ENCODE measurements at places on chromosomes 7 and 10.

GRCh38 chr7:117775801-117776200 is 97.4 kb downstream of the CTTNBP2 start:
- DNase-seq = no peak

DNA sequence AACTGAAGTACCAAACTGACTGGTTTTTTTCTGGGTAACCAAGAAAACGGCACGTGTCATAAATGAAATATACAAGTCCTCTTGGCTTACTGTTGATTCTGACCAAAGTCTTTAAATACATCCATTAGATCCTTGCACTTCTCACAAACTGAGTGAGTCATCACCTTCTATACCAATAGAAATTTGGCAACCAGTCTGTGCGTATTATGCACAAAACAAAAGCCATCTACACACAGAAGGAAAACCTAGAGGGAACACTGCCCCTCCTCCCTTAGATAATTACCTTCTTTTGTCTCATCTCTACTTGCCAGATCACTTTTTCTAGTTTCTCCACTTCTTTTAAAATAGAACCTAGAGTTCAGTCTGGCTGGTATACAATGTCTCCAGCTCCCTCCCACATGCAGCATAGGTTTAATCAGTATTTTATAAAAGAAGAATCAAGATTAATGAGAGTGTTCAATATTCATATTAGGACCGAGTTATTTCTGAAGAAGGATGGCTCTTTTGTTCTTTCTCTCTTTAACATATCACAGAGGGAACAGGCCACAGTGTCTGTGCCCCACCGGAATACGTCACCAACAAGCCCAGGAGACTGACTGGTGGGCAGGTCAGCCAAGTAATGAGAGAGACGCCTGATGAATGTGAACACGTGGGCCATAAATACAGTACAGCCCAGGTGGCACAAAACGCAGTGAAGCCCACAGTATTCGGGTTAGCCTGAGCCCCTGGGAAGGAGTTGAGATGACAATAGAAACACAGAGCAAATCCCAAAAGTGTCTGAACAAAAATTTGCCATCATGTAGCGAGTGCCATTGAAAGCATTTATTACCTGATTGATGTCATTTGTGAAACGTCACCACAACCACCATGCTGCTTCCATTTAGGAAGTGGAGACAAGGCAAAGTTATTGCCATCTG is 91.3 kb downstream of the KIAA1549 start:
- DNase-seq = no peak

GRCh38 chr10:95536894-95537541 is 24.2 kb downstream of the SORBS1 start:
- no peak for DNase-seq

GRCh38 chr7:17099083-17099973 is 199.1 kb upstream of the AHR start:
- DNase-seq = peak; percentile 50

DNA sequence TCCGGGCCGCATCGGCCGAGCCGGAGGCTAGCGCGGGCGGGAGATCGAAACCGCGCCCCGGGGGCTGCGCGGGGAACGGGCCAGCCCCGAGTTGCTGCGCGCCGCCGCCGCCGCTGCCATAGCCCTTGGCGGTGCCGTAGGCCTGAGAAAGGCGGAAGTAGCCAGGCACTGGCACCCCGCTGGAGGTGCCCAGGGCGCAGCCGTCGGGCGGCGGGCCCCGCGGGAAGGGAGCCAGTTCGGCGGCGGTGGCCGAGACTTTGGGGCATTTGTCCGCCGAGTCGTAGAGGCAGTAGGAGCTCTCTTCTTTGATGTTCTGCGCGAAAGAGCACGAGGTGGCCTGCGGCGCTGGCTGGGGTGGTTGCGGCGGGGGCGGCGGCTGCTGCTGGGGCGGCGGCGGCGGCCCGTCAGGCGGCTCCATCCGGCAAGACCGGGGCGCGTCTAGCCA is 587 bp downstream of the HOXA10 start:
- DNase-seq = peak; percentile 59

- DNase-seq = no peak
These were observed 57.2 kb downstream of the TFEC start for GRCh38 chr7:115973406-115973805.

GRCh38 chr10:5563991-5564536 is 39.3 kb downstream of the CALML3 start:
- DNase-seq = peak; percentile 87

DNA sequence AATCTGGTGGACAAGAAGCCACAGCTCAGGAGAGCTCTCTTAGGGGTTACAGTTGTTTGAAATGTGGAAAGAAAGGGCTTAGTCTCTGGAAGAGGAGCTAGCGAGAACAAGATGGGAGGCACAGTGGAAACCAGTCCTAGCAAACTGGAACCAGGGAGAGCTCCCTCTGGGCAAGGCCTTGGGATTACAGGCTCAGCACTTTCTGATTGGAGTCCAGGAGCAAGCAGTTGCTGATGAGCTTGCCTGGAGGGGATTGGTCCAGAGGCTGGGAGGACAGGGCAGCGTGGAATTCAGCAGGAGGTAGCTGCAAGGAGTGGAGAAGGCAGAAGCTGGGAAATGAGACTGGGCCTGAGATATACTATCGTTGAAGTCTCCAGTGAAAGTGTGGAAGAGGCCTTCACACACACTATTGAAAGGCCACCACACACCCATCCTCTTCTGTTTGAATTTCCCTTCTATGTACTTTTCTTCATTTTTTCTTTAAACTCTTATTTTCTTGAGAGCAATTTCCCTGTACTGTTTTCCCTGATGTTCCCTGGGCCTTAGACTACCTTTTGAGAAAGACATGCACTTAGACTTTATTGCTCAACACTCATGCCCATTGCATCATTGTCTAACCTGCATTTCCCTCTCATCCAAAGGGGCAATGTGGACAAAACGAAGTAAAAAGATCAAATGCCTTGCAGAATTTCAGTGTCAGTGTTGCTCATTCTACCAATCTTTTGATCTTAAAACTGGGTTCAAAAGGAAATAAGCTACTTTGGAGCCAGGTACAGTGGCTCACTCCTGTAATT is 57.8 kb upstream of the LANCL2 start:
- DNase-seq = peak; percentile 77

GRCh38 chr10:64708884-64709681 is 1187.9 kb downstream of the REEP3 start:
- DNase-seq = no peak

- peak; percentile 63 for DNase-seq
These were observed 479 bp downstream of the CYP26A1 start for GRCh38 chr10:93074147-93074596.

DNA sequence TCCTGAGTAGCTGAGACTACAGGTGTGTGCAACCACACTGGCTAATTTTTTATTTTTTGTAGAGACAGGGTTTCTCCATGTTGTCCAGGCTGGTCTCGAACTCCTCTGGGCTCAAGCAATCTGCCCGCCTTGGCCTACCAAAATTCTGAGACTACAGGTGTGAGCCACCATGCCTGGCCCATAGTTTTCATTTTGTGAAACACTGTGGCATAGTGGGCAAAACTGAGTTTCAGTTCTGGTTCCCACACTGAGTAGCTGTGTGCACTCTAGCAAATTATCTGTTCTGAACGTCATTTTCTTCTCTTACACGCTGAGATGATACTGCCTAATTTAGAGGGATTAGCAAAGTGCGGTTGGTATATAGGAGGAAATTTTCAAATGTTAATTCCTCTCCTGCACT is 13.5 kb downstream of the ATP5MK start:
- DNase-seq = no peak

DNA sequence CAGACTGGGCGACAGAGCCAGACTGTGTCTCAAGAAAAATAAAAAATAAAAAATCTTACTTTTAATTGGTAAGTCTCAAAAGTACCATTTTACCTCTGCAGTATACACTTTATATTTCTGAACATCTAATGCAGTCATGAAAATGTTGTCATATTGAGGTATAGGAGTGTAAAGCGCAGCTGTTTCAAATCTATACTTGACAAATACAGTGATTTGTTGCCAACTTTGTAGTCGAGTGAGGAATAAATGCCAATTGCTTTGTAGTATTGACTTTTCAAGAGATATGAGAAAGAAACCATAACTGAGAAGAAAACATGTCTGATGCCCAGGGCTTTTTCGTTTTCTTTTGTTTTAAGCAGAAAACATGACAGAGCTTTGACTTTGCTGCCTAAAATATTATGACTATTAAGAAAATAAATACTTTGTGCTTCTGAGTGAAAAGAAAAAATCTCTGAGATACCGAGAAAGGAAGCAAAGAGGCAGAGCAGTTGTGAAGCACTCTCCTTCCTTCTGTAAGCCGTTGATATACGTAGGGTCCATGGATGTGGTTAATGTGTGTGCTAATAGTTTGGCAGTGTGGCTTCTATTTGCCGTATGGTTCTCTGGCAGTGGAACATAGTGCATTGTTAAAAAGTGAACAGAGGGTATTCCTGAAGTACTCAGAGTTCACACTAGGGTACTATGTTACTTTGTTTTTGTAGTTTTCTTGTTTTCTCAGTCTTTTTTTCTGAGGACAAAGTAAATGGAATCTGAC is 38.2 kb downstream of the AVL9 start:
- DNase-seq = no peak

DNA sequence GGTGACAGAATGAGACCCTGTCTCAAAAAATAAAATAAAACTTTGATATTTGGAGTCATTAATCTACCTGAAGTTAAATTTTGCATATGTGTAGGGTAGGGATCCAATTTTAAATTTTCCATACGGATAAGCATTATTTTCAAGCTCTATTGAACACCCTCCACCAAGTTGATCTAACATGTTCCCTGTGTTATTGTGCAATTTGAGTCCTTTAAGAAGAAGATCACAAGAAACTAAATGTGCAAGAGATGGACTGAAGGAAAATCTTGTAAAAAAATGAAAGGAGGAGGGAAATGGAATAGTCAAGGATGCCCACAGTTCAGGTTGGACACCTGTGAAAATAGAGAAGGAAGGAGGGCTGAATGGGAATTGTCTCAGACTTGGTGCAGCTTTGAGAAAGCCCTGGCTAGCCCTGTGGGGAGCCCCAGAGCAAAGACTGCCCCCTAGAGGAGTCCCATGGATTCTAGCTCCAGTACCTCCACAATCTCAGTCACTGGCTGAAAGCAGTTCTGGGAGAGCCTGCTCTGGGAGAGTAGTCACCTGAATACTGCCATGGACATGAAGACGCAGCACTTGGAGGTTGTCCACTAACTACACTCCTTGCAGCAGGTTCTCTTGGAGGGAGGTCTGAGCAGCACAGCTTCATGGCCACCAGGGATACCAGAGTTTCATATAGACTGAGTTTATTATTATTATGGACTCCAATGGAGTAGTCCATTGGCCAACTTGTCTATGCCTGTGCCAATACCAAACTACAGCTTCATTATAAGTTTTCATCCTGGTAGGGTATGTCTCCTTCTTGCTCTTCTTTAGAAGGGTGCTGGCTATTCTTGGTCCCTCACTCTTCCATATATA is 5.7 kb upstream of the TIAL1 start:
- peak; percentile 65 for DNase-seq

DNA sequence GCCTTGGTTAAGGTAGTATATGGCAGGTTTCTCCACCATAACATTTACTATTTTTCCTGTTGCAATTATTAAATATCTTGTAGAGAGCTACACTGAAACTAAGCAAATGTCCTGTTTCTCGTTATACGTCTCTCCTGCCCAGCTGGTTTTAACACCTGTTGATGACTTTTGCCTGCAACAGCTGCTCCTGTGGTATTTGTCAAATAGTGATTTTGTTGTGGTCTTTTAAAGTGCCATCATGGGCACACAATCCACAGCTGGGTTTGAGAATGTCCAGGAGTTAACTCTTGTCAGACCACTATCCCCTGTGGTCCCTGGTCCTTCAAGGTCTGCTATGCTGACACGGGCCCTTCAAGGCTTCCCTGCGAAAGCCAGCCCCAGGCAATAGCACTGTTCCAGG is 24.9 kb upstream of the SEC61G start:
- DNase-seq = no peak

- DNase-seq = no peak
These were observed 71.6 kb downstream of the THSD7A start for GRCh38 chr7:11760372-11760771.

DNA sequence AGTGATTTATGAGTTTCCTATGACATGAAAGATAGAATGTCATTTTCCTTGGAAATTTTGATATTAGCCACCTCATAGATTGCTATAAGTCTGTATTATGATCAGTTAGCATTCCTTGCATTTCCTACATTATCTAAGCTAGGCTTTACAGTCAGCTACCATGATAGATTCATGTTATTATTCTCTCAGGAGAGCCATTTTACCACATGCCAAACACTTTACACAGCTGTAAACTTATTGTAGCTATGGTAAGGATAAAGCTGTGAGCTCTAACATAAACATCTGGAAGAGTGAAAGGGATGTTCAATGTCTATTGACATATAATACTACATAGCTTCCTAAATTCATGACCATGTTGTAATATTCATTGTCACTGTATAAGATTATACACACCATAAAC is 608.0 kb downstream of the PHTF2 start:
- no peak for DNase-seq

- no peak for DNase-seq
These were observed 781.8 kb upstream of the LRRTM3 start for GRCh38 chr10:66144016-66144415.

DNA sequence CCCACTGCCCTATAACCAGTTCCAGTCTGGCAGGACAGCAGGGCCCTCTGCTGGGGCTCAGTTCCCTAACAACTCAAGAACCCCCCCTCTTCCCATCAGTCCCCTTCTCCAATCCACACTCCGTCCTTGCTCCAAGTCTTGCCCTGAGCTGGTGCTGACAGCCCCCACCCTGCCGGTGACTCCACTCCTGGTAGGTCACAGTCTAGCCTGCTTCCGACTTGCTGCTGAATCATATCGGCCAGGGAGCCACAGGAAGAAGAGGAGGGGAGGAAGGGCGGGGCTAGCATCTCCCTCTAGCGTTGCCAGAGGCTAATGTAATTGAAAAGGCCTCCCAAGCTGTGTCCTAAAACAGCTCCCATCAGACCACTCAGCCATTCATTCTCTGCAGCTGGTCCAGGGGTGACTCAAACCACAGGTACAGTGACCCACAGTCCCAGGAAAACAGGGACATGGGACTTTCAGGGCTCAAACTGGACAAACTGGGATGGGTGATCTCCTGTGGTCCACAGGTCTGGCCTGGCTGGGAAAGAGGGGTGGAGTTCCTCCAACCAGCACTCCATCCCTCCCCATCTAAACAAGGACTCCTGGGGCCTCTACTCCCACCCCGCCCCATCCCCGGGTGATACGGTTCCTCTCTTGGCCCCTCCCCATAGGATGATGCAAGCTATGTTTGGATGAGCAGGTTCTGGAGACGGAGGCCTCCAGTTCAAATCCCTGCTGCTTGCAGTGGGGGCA is 158.8 kb downstream of the SH3PXD2A start:
- DNase-seq = peak; percentile 95

GRCh38 chr7:100163871-100164270 is 4.5 kb downstream of the GAL3ST4 start:
- no peak for DNase-seq

DNA sequence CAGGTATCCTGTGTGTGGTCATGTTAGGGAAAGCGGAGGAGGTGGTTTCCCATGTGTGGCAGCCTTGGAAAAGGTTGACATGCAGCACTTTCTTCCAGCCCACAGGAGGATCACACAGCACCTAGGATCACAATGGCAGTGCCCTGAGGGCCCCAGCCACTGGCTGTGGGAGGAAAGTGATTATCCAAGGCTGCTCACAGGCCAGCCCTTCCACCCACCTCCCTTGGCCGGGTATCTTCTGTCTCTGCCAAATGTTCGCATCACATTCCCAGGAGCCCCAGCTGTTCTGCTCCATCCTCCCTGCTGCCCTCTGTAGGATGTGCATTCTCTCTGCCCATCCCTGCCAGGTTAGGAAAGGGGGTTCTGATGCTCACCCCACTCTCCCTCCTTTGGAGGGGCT is 2.5 kb upstream of the MLXIPL start:
- no peak for DNase-seq

- DNase-seq = no peak
These were observed 3.7 kb downstream of the PURB start for GRCh38 chr7:44881610-44882009.

- no peak for DNase-seq
These were observed 37.4 kb upstream of the GRM8 start for GRCh38 chr7:127290116-127290655.

All from islet precursor cell (in vitro differentiated cells).